ENCODE measurements at places on chromosomes 1 and 21.

- no peak for DNase-seq
Measured at GRCh38 chr1:47682198-47682597, 244.4 kb downstream of the FOXD2 start.

- DNase-seq = peak; percentile 11
Measured at GRCh38 chr1:151058692-151059091, 730 bp downstream of the CDC42SE1 start.

- no peak for DNase-seq
Measured at GRCh38 chr21:17507591-17507990, 5.3 kb upstream of the CXADR start.

DNA sequence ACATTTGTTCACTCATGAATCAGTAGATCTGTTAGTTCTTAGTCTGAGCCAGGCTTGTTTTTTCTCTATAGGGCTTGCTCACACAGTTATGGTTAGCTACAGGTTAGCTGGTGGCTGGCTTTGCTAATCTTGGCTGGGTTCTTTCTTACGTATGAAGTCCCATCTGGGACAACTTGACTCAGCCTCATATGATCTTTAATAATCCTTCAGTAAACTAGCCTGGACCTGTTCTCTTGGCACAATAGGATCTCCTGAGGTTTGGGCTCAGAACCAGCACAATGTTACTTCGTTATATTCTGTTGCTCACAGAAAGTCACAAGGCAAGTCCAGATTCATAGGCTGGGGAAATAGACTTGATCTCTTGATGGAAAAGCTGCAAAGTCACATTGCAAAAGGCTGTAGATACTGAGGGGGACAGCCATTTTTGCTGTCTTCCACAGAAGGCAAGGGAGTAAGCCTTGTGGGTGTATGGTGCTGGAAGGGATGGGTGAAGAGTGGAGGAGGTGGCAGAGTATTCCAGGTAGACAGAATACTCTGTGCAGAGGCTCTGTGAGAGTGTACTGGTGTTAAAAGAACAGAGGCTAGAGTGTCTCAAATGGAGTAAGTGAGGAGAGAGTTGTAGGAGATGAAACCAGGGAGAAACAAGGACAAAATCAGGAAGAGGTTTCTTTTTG is 24.4 kb downstream of the EFCAB7 start:
- DNase-seq = no peak

DNA sequence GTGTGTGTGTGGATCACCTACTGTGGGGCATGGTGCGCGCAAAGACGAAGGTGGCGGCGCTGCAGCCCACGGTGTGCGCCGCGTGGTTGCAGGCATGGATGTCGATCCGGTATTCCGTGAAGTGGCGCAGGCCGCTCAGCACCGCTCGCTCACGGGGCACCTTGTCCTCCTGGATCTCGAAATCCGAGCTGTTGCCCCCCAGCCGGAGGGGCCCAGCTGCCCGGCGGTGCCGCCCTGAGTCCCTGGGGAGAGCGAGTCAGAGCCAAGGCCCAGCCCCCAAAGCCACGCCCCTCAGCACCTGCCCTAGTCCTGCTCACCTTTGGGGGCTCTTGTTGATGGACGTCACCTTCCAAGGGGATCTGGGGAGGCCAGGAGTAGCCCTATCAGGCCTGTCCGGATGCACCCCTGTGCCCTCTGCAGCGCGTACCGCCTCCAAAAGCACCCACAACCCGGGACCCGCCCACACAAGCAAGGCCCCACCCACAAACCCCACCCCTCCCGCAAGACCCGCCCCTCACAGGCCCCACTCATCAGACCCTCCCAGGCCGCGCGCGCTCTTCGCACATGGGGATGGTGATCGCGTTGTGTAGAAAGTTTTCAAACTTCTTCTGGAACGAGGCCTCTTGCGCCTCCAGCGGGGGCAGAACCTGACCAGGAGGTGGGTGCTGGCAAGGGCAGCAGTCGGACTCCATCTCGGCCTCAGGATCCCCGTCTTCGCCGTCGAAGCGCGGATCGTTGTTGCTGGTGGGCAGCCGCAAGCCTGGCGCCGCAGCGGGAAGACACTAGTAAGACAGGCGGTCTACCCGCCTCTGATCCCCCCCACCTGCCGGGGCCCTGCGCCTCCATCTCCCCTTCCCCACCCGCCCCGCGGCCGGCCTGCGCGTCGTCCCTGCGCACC is 13.6 kb downstream of the INSRR start:
- DNase-seq = no peak

DNA sequence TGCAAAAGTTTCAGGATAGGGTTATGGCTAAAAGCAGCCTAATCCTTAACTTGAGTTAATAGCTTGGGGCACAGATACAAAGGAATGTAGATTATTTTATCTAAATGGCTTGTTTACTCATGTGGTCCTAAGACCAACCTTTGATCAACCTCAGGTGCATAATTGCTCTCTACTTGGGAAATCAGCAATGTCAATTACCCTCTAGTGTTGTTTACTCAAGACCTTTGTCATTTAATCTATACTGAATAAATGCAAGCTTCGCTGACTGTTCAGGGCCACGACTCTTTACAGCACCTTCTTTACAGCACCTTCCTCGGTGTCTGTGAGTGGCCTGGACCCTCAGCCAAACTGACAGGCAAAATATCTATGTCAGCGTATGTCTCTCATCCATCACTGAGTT is 217.5 kb upstream of the MAP1LC3C start:
- DNase-seq = no peak

DNA sequence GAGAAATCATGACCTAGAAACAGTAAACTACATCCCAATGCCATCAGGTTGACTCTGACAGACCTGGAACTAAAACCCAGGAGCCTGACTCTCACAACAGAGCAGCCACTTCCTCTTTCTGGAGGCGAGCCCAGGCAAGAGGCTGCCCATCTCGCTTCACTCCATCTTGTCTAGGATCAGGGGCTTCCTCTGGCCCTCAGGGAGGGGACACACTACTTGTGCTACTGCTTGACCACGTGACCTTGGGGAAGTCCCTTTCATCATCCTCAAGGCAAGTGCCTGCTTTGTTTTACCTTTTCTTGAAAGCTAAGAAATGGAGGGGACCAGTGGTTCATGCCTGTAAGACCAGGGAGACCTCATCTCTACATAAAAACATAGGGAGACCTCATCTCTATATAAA is 2.6 kb upstream of the TENT5B start:
- no peak for DNase-seq

GRCh38 chr21:14095056-14095455 is 115.7 kb downstream of the LIPI start:
- no peak for DNase-seq

- no peak for DNase-seq
Measured at GRCh38 chr1:188127507-188127906, 1298.8 kb downstream of the PLA2G4A start.

DNA sequence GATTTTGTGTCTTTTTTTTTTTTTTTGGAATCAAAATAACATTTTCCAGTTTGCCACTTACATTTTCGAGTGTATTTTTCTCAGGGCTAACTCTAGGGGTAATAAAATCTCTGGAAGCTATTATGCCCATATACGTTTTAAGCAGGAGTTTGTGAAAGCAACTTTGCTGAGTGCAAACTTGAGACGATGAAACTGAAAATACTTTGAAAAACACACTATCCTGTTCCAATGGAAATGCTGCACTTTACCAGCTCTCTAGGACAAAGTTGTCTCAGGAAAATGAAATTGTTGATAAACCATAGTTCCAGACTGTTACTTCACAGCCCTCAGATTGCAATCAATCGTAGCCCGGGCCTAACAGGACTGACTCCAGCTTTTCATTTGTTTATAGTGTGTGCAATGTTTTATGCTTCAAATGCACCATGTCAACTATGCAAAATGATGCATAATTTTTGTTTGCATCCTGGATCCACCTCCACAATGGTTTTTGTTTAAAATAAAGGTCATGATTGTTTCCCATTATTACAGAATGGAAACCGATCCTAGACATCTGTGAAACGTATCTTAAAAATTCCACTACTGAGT is 220.6 kb upstream of the PKN2 start:
- no peak for DNase-seq

- no peak for DNase-seq
Measured at GRCh38 chr1:157369808-157370521, 182.3 kb downstream of the FCRL5 start.

DNA sequence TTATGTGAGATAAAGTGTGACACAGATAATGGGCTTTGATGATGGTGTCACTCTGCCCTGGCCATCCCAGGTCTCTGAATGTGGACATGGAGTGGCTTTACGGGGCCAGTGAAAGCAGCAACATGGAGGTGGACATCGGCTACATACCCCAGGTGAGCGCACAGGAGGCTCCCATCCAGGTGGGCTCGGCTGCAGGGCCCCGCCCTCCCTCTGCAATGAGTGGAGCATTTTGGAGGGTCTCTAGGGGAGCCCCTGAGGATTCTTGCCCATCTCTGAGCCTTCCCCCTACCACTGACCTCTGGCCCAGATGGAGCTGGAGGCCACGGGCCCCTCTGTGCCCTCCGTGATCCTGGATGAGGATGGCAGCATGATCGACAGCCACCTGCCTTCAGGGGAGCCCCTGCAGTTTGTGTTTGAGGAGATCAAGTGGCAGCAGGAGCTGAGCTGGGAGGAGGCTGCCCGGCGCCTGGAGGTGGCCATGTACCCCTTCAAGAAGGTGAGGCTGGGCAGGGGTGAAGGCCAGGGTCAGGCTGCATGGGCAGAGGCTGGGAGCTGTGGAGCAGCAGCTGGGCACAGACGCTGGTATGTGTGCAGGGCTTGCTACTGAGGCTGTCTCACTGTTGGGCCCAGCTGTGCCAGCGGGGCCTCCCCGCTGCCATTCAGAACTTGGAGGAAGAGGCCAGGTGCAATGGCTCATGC is 8.2 kb upstream of the MTFR1L start:
- no peak for DNase-seq

- no peak for DNase-seq
Measured at GRCh38 chr1:211082824-211083223, 51.1 kb downstream of the KCNH1 start.

DNA sequence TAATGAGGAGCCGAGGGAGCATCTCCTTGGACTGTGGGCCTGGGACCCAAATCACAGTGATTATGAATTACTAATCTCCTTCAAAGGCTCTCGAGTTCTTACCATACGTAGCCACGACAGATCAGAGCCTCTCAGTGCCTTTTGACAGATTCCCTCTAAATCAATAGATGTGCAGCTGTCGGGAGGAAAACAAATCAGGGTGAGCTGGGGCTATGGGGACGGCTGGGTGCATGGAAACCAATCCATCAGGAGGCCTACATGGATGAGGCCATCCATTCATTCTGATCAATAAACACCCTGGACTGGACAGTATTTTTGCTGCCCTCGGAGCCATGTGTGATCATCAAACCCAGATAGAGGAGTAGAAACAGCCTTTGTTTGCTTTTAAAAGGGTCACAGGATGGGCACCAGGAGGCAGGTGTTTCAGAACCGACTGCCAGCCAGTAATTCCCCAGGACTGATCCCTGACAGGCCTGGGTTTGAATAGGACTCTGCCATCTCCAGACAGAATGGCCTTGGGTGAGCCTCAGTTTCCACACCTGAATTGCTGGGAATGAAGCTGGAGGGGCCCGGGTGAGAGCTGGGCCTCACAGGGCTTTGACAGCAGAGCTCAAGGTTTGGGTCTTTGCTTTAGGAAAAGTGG is 532.8 kb downstream of the MATN1 start:
- DNase-seq = no peak

DNA sequence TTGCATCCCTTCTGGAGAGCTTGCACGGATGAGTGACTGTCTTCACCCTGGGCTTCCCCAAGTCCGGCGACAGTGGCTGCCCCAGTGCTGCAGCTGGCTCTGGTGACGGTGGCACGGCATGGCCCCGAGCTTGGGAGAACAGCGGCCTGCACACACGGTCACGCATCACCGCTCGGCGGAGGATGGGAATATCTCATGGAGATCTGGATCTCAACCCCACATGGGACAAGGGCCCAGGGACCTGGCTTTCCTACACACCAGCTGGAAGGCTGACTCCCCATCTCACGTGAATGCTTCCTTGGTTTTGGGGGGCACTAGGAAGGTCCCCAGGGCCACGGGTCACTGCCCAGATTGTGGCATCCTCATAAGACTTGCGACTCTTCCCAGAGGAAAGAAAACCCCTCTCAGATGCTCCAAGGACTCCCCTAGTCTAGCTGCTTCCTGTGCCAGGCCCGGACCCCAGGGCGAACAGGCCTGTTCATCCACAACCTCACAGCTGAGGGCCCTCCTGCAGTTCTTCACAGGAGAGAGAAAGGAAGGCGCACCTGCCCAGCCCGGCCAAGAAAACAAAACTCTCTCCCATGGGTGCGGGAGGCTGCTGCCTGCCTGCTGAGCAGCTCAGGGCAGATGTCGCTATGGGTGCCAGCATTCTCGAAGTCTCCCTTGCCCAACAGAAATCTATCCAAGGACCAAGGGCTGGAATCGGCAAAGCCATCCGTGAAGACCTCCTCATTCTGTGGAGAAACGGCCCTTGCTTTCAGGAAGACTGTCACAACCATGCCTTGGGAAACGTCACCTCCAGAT is 9.9 kb downstream of the CFAP410 start:
- DNase-seq = no peak

DNA sequence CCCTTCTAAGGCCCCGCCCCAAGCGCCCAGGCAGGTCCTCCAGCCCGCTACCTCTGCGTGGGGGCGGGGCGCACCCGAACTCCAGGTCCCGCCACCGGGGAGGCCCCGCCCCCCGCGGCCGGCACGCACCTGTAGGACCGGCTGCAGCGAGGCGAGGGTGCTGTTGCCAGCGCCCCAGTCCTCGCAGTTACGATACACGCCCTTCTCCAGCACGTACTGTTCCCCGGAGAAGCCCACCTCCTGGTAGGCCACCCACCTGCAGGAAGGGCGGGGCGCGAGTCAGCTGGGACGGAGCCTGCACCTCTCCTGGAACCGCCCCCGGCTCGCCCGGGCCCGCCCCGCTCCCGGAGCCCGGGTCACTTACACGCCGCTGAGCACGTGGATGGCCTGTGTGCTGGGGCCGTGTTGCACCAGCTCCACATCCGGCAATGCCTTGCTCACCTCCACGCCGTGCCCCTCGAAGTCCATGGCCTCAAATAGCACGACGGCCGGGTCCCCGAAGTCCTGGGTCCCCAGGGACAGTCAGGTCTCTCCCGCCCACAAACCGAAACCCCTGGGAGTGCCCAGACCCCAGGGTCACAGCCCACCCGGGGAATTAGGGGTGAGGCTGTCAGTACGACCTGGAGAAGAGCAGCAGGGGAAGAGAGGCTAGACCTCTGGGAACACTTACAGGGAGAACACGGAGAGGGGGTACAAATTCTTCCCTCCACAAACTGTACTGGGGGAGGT is 17.3 kb downstream of the CRYBG2 start:
- peak; percentile 65 for DNase-seq

- DNase-seq = no peak
Measured at GRCh38 chr1:923991-924655, 400 bp downstream of the SAMD11 start.

- DNase-seq = no peak
Measured at GRCh38 chr1:230781594-230781993, 34.4 kb downstream of the CAPN9 start.

DNA sequence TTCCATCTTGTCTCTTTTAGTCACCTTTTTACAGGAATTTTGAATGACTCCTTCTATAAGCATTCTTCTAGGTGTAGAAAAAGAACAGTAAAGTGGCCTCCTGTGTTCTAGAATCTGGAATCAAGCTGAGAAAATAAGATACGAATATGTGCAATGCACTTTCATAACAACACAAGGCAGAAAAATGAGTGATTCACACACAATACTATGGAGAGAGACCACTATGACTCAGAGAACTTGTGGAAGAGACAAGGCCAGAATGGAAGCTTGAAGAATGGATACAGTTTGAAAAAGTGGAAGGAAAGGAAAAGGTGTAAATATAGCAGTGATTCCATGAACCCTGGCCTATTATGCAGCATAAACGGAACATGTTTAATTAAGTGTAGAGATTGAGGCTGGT is 57.1 kb upstream of the SAMSN1 start:
- no peak for DNase-seq

GRCh38 chr1:54335755-54336108 is 70.5 kb downstream of the SSBP3 start:
- peak; percentile 26 for DNase-seq

All from NCI-H2029 treated with DMSO at 0.1 percent for 48 hours (cell line).